ENCODE measurements at places on chromosomes 12 and 14.

DNA sequence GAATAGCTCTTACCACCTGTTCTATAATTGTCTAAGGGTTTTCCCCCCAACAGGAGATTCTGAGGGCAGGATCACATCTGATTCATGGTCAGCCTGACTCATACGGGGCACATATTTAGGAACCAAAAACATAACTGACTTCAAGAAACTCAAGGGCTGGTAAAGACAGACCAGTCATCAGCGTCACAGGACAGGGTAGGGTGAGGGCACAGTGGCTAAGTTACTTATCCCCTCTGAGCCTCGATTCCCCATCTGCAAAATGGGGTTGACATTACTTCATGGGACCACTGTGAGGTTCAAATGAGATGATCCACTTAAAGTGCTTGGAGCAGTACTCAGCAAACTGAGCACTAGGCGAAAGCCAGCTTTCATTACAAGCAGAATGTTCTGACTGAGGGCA lies 606 bp downstream of the CINP start:
- no peak for DNase-seq

DNA sequence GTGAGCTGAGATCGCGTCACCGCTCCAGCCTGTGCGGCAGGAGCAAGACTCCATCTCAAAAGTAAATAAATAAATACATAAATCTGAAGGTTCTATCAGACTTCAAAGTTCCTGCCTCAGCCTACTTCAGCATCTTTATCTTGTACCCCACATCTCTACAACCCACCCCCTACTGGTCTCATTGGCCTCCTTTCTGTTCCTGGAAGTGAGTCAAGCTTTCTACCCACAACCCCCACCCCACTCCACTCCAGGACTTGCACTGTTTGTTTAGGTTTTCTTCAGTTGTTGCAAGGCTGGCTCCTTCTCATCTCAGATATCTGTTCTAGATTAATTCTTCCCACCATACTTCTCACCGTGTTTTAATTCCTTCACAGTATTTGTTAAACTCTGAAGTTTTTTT lies 714 bp upstream of the PSMC6 start:
- DNase-seq = peak; percentile 59

DNA sequence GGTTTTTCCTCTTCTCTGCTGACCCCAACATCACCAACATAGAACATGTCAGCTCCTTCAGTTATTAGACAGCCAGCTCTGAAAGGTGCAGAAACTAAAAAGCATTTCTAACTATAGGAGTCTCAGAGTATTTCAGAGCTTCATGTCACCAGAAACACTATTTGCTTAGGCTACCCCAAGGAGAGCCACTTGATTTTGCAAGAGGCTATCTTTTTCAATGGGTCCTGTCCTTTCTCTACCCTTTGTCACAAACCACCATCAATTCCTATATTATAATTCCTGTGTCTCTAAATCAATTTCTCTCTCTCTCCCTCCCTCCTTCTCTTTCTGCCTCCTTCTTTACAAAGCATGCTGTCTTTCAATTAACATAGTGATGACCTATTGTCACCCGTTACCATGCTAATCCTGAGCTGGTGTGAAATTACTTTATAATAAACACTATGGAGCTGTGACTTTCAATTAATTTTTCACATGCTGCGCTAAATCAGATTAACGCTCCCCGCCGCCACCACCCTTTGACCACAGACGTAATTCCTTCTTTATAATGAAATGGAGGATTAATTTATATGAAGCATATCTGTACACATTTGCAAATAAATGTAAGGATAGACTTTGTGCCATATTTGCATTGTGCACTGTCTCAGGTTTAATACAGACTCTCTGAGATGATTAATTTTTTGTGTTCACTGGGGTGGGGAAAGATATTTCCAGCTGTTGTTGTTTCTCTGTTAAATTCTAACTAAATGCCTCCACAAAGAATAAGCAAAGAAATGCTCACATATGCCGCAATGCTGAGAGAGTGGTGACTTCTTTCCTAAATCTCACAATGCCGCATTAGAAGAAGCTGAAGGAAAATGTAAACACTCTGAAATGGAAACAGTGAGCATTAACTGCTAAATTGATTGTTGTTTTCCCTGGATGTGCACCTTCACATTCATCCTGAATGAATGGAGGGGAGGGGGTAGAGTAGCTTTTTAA lies 418.6 kb downstream of the PDZRN4 start:
- no peak for DNase-seq

DNA sequence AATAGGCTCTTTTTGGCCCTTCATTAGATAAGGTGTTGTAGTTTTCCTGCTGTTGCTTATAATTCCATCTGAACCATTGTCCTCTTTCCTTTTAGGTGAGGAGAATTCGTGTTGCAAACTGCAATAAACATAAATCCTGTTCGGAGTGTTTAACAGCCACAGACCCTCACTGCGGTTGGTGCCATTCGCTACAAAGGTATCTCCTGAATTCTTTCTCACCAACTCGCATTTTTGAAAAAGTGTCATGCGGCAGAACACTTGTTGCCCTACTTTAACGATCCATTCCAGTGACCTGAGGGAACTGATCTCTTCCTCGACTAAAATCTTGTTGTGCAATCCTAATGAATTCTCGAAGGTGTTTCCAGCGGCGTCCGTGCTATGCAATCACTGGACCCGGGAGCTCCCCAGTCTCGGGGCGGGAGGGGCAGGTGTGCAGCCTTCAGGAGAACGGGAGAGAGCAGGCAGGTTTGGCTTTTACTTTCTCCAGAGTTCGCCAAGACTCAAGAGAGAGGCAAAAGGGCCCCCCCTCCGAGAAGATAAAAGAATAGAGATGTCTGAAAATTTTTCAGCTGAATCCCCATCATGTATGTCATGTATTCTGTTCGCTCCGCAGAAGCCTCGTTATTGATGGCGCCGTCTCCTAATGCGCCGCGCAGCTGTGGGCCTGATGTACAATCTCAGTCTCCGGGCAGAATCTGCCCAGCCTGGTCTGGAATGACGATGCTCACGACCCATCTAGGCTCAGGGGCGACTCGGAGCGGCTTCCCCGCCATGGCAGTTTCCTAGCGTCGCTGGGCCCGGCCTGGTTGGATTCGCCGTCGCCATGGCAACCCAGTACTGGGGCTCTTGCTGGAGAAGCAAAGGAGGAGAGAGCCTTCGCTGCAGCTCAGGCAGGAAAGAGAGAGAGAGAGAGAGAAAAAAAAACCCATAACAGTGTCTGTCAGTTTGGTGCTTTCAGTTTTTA lies 38.2 kb downstream of the PLXNC1 start:
- no peak for DNase-seq

DNA sequence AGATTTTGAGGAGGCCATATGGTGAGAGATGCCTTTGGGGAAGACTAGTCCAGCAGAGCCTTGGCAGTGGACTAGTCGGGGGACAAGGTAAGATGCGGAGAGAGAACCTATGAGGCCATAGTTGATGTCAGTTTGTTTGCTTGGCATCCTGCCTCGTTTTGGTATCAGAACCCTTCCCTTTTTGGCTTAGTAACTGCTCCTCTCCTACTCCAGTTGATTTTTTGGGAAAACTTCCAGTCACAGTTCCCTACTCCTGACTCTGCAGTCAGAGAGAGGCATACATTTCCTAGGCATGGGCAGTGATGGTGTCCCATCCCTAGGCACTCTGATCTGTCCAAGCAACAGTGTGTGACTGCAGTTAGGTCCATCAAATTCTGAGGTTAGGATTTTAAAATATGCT lies 398.3 kb downstream of the AEBP2 start:
- DNase-seq = no peak

- DNase-seq = peak; percentile 85
Measured at GRCh38 chr12:120356567-120357030, 12.4 kb downstream of the MSI1 start.

DNA sequence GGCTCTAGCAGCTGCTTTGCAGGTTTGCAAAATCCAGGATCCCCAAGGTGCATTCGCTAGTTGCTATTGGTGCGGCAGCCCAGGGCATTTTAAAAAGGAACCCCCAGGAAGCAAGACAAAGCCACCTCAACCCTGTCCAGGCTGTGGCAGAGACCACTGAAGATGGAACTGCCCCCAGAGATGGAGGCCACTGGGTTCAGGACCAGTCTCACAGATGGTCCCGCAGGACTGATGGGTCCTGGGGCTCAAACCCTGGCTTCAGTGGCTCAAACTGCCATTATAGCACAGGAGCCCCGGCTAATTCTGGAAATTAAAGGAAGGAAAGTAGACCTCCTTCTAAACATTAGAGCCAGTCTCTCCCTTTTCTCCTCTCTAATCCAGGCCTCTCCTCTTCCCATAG lies 79.8 kb upstream of the TSPAN11 start:
- no peak for DNase-seq

DNA sequence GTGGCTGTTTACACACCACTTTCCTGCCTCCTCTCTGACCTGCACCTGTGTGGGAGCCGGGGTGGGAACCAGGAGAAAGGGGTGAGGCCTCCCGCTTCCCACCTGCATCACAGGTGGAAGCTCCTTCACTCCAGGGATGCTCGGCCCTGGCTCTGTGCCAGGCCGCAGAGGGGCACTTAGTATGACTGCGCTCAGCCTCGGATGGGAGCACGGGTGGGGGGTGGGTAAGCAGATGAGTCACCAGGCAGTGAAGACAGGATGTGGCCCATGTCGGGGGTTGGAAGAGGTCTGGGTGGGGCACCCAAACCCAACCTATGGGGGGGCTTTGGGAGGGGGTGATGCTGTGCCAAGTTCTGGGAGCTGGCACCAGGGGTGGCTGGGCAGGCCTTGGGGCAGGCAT lies 7.4 kb upstream of the CYP46A1 start:
- DNase-seq = no peak

DNA sequence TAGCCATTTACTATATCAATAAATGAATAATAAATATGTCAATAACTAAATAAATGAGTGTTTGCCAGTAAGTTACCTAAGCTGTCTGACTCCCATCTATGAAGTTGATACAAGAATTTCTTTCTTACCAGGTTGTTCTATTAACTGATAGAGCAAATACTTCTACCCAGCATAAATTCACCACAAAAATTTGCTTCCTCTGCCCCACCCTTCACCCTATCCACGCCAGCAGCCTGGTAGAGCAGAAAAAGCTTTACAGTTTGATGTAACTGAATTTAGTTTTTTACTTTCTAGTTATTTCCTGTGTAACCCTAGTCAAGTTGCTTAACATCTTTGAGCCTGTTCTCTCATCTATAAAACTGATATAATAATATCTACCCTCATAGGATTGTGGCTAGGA lies 94.9 kb upstream of the SLC16A7 start:
- no peak for DNase-seq

DNA sequence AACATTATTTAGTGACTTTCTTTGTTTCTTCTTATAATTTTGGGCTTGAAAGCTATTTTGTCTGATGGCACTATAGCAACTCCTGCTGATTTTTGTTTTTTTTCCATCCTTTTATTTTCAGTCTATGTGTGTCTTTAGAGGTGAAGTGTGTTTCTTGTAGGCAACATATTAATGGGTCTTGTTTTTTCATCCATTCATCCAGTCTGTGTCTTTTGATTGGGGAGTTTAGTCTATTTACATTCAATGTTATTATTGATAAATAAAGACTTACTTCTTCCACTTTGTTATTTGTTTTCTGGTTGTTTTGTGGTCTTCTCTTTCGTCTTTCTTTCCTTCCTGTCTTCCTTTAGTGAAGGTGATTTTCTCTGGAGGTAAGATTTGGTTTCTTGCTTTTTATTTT lies 198.0 kb downstream of the CRADD start:
- no peak for DNase-seq

- no peak for DNase-seq
Measured at GRCh38 chr12:6090803-6091202, 33.7 kb downstream of the VWF start.

GRCh38 chr12:8156845-8157244 lies at the start of gene ZNF705A:
ZNF705A (plus strand) TSS chr12:8157015; CDS start chr12:8172626, 15,611 bp downstream.
- peak; percentile 91 for DNase-seq

Data from lung microvascular endothelial cell (primary cell).